ENCODE measurements at places on chromosomes 4 and X.
A peak's percentile ranks its signal among the peaks of the same experiment; 100 is the strongest.

- no peak for DNase-seq
These were observed 14.8 kb downstream of the HELT start for GRCh38 chr4:185033072-185033471.

DNA sequence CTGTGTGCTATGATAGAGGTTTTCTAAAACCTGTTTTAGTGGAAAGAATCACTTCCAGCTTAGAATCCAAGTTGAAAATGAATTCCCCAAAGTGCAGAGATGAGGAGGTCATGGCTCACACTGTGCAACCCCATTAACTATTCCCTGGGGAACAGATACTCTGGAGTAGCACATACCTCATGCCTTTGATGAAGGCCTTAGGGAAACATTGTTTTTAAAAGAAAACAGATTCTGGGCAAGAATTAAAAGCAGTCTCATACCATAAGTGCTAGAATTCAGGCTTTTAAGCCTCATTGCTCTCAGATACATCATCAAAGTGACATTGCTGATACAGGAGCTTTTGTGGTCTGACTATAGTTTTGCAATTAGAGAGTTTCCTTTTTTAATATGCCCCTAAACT lies 115.1 kb downstream of the NDST4 start:
- DNase-seq: no peak

- DNase-seq: no peak
These were observed 258.8 kb upstream of the GNPDA2 start for GRCh38 chr4:44985152-44985551.

- DNase-seq: no peak
These were observed 140.9 kb downstream of the NWD2 start for GRCh38 chr4:37385424-37385823.

DNA sequence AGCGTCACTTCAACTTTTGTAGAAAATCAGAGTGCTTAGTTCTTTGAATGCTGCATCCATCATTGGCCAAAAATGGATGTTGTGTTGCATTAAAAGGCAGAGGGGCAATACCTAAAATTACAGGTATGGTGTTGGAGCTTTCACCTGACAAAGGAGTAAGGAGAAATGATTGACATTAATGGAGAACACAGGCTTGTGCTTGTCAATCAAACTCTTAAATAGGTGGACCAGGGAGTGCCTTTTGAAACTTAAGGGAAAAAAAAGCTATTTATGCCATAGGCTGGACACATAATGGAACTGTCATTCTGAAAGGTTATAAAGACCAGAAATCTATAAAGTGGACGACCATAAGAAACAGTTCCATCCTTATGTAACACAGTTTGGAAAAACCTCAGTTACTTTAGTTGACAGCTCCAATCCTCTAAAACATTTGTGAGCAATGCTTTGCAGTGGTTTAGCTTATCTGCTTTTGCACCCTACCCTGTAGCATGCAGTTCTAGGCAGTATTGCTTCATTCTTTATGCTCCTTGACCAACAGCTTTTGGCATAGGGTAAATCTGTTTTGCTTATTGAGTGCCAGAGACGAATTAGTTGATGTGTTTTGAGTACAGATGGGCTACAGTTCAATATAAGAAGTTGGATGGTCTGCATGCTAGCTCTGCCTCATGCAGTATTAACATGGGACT lies 2.4 kb downstream of the HADH start:
- DNase-seq: no peak

GRCh38 chrX:152989292-152989658 lies 4.6 kb downstream of the PNMA5 start:
- DNase-seq: no peak

DNA sequence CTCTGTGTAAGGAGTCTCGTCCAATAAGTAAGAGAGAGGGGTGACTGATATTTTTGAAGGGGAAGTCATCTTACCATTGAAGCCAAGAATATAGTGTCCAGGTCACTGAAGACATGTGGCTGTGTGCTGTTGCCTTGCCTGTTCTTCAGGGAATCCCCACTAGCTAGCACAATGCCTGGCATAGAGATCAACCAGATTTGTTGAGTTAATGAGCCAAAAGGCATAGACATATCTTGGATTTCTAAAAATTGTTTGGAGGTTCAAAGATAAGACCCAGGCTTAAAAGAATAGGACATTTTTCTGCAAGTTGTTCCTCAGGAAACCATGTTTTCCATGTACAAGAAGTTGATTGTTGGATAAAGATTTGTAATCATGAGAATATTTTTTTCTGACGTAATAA lies 119.3 kb upstream of the DKK2 start:
- DNase-seq: no peak

GRCh38 chr4:185833055-185833598 lies 21.1 kb upstream of the SORBS2 start:
- no peak for DNase-seq

GRCh38 chr4:157220371-157220881 lies at the start of gene GRIA2:
Gene GRIA2 (plus strand): TSS chr4:157220728. CDS start chr4:157221043, 315 bp downstream.
- DNase-seq: no peak

DNA sequence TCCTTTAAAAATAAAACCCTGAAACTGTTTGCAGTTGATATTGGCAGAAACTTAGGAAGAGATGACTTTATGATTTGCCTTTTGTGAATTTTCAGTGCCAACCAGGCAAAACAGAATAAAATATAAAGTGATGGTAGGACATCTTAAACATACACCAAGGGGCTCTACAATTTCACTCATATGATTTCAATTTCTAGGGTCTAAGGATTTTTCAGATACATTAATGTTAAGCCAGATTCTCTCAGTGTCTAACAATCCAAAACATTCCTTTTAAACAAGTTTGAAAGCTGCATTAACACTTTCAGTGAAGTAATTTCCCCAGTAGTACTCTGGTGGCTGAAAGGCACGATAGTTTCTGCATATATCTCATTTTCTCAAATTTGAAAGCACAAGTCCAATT lies 1262.0 kb upstream of the ADGRL3 start:
- DNase-seq: no peak

- no peak for DNase-seq
These were observed 37.3 kb downstream of the ARHGAP6 start for GRCh38 chrX:11628399-11628798.

GRCh38 chr4:148632476-148632875 lies 190.3 kb upstream of the NR3C2 start:
- no peak for DNase-seq

DNA sequence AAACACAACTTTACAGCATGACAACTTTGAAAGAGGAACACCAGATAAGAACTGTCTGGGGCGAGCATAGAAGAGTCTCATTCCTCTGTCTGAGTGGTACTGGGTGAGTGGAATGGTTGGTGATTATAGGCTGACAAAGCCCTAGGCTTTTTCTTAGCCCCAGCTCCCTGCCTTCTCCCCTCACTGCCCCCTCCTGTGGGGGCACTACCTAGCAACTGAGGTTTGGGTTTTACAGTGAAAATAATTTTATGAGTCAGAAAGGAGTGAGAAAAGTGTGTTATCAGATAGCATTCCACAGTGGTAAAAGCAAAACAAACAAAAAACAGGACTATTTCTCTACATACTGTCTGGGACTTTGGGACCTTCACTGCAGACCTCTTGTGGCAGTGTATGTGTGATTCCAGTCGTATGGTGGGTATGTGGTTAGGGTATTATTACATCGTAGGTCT lies 10.5 kb upstream of the TMEM165 start:
- DNase-seq: no peak

DNA sequence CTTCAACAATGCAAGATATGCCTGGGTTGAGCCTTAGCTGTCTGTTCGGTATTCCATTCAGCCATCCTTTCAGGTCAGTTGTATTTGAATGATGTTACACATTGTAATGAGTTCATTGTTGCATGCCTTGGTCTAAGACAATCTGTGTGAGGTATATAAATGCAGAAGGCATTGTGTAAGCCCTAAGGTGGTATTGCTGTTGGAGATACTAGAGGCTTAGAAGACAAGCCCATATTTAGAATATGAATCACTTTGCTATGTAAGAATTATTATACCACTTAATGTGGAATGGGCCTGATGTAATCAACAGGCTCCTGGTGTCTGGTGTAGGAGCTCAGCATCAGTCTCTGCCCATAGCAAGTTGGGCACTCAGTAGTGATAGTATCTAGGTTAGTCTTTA lies 473.4 kb upstream of the GNPDA2 start:
- DNase-seq: no peak

GRCh38 chr4:6957994-6958393 lies 48.4 kb downstream of the TBC1D14 start:
- peak; percentile 58 for DNase-seq

GRCh38 chr4:173001571-173001970 lies 167.0 kb upstream of the GALNT7 start:
- DNase-seq: no peak

DNA sequence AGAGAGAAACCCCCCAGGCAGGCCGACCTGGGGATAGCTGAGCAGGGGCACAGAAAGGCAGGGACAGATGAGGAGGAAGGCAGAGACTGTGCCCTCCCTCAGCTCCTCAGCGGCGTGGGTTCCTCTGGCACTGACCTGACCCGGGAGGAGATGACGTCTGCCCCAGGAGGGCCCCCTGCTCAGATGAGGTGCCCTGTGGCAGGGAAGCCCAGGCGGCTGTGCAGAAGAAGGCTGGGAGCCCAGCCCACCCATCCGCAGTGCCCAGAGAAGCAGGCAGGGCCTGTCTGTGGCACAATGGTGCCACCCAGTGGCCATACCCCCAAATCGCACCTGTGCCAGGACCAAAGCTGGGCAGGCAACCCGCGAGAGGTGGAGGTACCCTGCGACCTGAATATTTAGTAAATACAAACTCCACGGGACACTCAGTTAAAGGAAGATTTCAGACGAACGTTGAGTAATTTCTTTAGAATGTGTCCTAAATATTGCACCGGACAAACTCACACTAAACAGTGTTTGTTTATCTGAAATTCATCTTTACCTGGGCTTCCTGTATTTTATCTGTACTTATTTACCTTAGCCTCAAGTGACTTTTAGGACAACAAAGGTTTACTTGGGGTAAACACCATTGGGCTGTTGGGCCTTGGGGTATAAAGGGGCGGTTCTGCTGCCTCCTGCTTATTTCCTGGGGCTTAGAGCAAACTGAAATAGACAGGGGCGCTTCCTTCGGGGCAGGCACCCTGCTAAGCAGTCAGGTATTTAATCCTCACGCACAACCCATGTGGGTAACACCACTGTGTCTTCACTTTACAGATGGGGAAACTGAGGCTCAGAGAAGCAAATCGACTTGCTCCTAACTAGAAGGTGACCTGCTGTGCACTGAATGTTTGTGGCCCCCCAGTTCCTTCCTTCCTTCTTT lies 46.5 kb upstream of the HMX1 start:
- DNase-seq: peak; percentile 88

GRCh38 chr4:168831919-168832762 lies 177.9 kb downstream of the CBR4 start:
- DNase-seq: peak; percentile 81

GRCh38 chr4:123452616-123453015 lies 56.0 kb downstream of the SPRY1 start:
- DNase-seq: no peak

DNA sequence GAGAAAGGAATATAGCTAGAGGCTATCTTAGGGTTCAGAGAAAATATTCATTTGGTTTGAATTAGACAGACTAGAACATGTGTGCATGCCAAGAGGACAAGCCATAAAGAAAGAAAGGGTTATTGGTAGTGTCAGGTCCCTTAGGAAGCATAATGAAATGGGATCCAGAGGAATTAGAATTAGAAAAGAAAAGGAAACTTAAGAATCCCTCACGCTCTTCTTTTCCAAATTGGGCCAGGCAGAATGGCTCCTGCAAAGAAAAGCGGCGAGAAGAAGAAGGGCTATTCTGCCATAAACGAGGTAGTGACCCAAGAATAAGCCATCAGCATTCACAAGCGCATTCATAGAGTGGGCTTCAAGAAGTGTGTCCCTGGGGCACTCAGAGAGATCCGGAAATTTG lies 4.9 kb upstream of the ABCG2 start:
- no peak for DNase-seq

DNA sequence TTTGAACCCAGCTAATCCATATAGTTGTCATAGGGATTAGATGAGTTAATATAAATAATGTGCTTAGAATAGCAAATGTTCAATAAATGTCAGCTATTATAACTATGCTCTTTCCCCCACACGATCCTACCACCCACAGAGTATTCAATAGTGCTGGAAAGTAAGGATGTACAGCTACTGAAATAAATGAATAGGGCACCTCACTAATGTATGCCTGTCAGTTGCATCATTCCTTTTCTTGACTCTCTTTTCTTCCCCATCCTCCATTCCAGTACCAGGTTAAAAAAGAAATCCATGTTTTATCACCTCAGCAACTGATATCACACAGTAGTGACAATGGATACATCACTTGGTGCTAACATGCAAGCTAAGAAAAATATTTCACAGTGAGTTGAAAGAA lies 42.8 kb upstream of the GPM6B start:
- no peak for DNase-seq

Measured in activated effector memory CD4-positive, alpha-beta T cell treated with anti-CD3 and anti-CD28 coated beads, Interleukin-2, amount 50 U/mL, for 16 hours (primary cell).